ENCODE measurements at places on chromosomes 1 and 21.

GRCh38 chr1:102434421-102434820 is 437.7 kb upstream of the OLFM3 start:
- DNase-seq, result no peak

DNA sequence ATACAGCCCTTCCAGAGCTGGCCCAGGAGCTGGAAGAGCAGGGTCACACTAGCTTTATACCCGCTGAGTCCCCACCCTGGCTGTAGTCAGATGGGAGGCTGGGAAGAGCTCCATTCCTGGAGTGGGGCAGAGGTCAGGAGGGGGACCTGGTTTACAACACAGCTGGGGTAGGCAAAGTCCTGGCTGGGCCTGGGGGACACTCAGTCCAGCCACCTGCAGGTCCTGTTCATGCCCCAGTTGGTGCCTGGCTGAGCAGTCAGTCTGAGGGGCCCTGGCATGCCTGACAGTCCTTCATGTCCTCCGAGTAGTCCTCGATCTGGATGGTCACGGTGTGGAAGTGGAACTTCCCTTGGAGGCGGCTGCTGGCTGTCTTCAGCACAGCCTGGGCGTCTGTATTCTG is 7.0 kb downstream of the SLC30A2 start:
- DNase-seq, result no peak

GRCh38 chr1:161082996-161083747 is 6.2 kb downstream of the NECTIN4 start:
- DNase-seq, result no peak

DNA sequence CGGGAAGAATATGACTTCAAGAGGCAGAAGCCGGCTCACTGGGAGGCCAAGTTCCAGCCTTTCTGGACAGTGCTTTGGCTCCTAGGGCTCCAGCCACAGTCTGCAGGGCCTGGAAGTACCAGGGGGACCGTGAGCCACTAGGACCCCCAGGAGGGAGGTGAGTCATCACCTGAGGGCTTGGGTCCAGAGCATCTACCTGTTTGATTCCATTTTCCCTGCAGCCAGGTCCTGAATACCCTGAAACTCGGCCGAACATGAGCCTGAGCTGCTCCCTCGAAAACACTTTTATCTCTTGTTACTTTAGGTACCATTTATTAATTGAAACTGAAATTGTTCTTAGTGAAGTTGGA is 164.1 kb downstream of the RYR2 start:
- DNase-seq, result no peak

DNA sequence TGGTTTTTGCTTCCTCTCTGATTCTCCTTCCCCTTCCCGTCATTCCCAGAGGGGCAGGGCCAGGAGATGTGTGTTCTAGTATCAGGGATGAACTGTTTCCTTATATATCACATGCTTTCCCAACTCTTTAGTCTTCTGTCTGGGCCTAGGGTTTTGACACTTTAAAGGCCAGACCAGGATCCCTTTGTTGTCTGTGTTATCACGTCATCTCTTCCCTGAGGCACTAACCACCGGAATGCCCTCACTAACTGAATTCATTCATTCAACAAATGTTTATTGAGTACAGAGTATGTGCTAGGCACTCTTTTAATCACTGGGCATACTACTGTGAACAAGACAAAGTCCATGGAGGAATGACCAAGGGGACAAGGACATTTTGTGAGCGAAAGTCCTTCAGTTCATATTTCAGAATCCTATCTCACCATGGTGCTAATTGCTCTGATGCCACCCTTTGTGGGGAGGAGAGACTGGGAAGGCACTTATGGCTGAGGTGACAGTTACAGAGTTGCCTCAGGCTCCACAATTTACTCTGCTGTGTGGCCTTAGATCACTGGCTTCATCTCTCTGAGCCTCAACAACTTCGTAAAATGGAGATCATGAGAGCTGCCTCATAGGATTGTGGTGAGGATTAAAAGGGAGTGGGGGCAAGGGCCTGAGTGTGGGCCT is 12.0 kb upstream of the ZNF362 start:
- DNase-seq, result no peak

- DNase-seq, result no peak
Observed at GRCh38 chr1:203215573-203215972, 13.9 kb downstream of the CHIT1 start.

- DNase-seq, result no peak
Observed at GRCh38 chr1:17865912-17866739, 111.0 kb downstream of the ACTL8 start.

DNA sequence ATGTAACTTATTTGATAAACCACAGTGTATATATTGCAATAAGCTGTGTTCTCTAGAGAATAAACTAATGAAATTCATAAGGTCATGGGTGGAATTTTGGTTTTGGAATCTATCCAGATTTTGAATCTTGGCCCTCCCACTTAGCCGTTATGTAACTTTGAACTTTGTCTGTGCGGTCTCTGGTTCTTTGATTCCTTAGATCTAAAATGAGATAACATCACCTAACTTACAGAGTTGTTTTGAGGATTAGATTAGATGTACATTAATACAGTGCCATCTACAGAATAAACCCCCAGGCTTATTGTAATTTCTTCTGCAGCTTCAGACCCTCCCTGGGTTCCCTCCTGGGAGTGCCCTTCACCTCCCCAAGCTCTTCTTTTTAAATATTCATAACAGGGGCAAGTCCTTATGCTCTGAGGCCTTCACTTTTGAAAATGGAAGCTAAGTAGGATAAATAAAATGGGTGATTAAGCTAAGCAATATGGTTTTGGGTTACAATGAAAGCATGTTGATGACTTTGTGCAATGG is 124.3 kb downstream of the ATG4C start:
- no peak for DNase-seq

DNA sequence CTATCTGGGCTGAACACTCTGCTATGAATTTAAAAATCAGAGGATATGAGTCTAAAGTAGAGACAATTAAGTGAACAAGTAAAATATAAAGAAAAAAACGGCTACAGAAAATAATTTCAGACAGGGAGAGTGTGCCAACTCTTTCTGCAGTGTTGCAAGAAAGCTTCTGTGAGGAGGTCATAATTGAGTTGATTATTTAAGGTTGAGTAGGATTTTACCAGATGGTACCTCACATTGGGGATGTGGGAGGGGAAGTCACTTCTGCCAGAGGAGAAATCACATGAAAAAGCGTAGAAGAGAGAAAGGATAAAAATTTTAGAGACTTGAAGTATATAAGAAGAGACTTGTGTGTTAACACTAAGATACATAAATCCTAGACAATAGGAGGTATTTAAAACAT is 238.0 kb upstream of the NCAM2 start:
- DNase-seq, result no peak

- no peak for DNase-seq
Observed at GRCh38 chr21:34074283-34075090, 1.1 kb downstream of the MRPS6 start.

GRCh38 chr1:35807614-35808449 is at the start of gene AGO4:
Gene AGO4, plus strand, starts transcription at chr1:35808016. Its CDS starts 401 bp downstream, at chr1:35808417.
- peak; percentile 7 for DNase-seq

- no peak for DNase-seq
Observed at GRCh38 chr1:26224606-26225005, 9.4 kb upstream of the CEP85 start.

All from T-helper 22 cell (primary cell).